GM13976 (cell line): ENCODE measurements at places on chromosomes 7 and 10.

- no peak for DNase-seq
Measured at GRCh38 chr7:566100-566499, 46.5 kb upstream of the PDGFA start.

DNA sequence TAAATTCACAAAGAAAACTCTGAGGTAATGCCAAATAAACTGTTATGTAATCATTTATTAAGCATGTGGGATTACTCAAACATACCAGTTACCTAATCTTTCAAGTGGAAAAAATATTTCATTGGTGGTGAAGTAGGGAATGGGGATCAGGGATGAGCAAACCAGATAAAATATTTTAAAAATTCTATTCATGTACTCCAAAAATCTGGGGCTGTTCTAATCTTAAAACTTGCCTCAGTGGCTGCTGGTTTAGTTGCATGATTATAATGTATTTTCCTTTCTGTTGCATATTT, 19.5 kb downstream of the LMOD2 start:
- no peak for DNase-seq

- DNase-seq, result no peak
Measured at GRCh38 chr7:151459726-151460473, 20.0 kb upstream of the CRYGN start.

DNA sequence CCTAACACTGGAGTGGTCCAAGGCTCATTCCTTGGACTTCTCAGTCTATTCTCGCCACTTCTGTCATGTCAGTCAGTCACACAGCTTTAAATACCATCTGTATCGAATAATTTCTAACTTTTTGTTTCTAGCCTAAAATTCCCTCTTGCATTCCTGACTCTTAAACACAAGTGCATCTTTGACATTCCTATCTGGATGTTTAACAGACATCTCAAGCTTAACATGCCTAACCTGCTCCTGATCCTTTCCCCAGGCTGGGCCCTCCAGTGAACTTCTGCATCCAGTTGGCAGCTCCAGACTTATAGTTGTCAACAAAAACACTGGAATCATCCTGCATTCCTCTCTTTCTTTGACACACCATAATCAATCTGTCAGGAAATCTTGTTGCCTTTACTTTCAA, 4.5 kb upstream of the ABCB4 start:
- no peak for DNase-seq

- DNase-seq, result no peak
Measured at GRCh38 chr7:135801877-135802276, 53.3 kb upstream of the FAM180A start.
